ENCODE measurements at places on chromosomes 6 and 20.

DNA sequence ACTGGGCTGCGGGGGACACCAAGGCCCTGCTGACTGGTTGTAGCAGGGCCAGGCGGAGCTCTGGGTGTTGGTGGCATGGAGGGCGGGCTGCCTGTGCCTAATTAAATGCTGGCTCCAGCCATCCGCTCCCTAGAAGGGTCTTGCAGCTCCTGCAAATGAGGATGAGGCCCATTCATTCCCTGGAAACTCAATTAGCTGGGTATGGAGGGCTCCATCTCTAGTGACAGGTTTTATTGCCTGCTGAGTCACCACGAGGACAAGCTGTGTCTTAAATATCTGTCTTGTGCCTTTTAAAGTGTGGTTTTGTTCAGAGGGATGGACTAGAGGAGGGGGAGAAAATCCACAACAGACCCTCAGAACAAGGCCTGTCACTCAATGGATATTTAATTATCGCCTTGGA is 60.9 kb downstream of the SULF2 start:
- no peak for DNase-seq

DNA sequence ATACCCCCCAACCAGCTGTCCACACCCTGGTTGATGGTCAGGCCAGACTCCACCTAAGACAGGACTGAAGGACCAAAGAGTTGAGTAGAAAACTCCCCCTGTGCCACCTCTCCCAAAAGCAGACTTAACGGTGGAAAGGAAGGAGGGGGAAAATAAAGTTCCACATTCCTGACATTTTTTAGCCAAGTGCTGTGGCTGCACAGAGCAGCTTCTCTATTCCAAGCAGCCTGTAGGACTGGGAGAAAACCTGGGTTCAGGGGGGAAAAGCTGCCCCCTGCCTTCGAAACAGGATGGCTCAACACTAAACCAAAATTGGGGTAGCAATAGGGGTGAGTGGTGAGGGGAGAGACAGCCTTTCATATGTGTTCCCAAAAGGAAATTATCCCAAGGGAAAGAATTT is 3.6 kb downstream of the TRAM2 start:
- DNase-seq: no peak

GRCh38 chr6:22333802-22334201 is 37.0 kb upstream of the PRL start:
- no peak for DNase-seq

GRCh38 chr6:7373739-7374138 is 15.8 kb downstream of the CAGE1 start:
- DNase-seq: peak; percentile 42

DNA sequence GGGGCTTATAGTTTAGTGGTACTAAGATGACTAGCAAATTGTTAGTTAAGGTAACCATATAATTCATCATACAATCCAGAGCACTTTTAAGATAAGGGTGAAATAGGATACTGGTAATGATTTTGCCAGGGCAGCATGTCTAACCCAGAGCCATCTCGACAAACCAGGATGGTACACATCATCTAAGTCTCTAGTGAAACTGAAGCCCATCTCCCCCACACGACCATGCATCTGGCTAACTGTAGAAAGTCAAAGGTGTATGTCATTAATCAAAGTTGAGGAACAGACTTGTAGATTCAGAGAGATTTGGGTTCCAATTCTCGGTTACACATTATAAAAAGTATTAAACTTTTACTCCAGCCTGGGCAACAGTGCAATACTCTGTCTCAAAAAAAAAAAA is 78.3 kb downstream of the PRKN start:
- DNase-seq: no peak

- DNase-seq: no peak
Observed at GRCh38 chr20:47159166-47159565, 197.3 kb downstream of the ZMYND8 start.

GRCh38 chr6:44681761-44682160 is 294.3 kb downstream of the CDC5L start:
- no peak for DNase-seq

DNA sequence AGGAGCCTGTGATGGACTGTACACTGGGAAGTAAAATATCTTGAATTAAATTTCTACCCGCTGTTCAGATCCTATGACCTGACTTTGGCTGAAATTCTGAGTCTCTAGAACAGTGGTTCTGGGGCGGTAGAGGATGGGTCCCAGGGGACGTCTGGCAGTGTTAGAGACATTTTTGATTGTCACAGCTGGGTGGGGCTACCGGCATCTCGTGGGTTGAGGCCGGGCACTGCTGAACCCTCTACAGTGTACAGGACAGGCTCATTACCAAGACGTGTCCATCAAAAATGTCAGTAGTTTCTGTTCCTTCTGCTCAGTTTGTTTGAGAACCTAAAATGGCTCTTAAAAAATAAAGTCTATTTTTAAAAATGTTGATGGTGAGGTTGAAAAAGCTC is 11.5 kb upstream of the RPS6KA2 start:
- no peak for DNase-seq

DNA sequence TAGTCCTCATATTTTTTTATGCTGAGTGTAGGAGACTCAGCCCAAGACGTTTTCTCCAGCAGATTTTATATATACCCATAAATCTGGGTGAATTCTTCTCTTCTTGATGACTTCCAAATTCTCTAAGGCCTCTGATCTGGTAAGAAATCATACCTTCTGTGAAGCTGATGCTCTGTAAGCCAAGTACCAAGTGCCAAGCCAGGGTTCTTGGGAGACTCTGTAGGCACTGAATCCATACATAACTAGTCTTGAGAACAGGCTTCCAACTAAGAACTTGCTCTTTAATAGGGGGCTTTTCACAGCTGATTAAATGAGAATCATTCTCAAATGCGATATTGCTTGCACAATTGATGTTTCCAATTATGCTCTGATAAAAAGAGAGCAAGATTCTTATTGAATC is 87.6 kb downstream of the PRKN start:
- no peak for DNase-seq

DNA sequence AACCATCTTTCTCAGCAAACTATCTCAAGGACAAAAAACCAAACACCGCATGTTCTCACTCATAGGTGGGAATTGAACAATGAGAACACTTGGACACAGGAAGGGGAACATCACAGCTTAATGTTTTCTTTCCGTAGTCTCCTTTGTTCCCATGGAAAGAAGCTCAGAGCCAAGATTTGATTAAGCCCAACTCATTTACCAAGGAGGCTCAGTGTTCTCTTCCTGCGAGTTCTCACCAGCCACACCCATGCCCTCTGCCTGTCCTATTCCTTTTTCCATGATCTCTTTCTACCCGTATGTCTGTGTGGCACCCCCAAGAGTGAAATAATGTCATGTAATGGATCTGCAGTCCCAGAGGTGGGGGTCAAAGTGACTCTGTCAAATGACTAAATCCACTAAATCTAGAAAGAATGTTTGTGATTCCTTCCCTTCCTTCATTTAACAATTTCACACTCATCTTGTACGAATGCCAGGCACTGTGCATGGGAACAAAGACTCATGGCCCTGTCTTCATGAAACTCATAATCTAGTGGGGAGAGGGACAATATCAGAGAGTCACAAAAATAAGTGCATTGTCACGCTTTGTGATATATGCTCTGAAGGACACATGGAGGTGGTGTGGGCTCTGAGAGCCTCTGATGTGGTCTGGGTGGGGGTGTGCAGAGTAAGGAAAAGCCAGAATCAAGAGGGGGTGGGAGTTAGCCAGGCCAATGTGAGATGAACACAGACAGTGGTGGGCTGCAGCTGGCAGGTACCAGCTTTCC is 292.1 kb downstream of the CDC5L start:
- no peak for DNase-seq

DNA sequence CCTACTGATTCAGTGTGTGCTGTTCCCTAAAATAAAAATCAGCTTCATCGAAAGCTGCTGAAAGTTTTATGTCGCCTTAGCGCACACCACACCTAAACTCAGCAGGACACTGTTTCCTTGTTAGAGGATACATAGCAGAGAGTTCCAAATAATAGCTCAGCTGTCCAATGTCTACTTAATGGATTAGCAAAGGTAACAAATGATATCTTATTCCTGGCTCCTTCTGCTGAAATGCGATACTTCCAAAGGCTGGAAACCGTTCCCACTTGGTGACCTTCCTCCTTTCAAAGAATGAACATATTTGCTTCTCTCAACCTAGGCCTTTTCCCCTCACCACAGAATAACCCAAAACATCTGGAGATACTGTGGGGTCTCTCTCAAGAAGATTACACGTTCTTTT is 189.5 kb upstream of the GMDS start:
- no peak for DNase-seq

DNA sequence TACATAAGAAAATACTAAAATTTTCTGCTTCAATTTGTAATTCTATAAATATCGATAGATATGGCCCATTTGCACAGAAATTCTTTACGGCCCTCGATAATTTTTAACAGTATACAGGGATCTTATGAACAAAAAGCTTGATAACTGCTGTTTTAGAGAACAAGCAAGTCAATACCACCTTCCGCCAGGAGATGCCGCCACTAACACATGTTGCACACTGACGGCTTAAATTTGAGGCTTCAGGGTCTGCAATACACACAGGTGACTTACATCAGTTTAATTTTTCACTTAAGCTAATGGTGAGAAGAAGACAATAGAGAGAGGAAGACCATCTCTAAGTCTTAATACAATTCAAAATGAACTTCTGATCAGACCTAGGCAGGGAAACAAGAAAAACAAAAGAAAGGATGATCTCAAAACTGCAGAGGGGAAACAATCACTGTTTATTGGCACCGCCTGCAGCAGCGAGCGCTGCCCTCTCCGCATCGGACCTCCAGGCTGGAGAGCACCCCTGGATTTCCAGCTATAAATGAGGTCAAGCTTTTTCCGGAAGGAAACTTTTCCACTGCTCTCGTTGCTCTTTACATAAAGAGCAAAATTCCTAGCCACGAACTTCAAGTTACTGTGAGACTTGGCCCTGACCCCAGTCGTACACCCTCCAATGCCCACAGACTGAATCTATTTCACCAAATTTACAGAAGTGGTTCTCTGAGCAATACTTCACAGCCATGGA is 53.9 kb downstream of the OTOR start:
- DNase-seq: peak; percentile 69

GRCh38 chr6:44247338-44248302 is 719 bp downstream of the HSP90AB1 start:
- peak; percentile 78 for DNase-seq

DNA sequence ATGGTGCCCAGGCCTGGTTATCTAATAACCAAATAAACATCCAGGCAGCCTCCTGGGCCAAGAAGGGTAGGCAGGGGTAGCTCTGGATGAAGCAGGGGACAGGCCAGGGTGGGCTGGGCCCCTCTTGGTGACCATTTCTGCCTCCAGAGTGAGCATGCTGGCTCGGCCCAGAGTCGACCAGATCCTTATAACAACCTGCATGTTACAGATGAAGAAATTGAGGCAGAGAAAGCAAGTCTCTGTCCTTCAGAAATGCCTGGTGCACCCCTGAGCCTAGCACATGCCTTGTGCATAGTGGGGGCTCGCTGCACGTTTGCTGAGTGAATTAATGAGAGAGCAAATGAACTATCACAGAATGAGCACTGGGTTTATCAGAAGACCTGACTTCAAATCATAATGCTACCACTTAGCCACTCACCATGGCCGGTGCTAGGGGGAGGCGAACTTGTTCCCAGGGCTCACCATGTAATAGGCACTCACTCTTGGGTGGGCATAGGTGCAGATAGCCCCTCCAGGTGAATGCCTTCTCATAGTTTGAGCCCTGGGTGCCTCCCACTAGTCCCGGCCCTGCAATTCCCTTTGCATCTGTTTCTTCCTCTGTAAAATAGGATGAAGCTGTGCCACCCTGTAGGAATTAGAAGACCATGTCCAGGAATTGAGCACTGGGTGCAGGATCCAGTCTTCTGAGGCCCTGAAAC is 3.8 kb upstream of the APCDD1L start:
- DNase-seq: no peak

DNA sequence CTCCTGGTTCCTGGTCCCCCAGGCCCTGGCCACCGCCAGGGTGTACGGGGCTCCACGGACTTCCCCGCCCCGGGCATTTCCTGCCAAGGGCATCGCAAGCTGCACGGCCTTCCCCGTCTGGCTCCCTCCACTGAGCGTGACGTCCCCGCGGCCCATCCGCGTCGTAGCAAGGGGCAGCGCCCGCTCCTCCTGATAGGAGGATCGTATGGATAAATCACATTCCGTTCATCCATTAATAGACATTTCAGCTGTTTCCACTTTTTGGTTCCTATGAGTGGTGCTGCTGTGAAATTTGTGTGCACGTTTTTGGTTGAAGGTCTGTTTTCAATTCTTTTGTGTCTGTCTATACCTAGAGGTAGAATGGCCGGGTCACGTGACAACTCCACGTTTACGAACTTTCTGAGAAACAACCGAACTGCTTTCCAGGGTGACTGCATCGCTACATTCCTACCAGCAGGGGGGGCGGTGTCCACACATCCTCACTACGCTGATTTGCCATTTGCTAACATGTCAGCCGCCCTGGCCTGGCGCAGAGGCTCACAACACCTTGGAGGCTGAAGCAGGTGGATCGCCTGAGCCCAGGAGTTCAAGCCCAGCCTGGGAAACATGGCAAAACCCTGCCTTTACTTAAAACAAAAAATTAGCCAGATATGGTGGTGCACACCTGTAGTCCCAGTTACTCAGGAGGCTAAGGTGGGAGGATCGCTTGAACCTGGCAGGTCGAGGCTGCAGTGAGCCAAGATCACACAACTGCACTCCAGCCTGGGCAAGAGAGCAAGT is 37.7 kb downstream of the KCNQ2 start:
- no peak for DNase-seq

GRCh38 chr6:137206577-137206976 is 12.6 kb downstream of the IFNGR1 start:
- DNase-seq: no peak

DNA sequence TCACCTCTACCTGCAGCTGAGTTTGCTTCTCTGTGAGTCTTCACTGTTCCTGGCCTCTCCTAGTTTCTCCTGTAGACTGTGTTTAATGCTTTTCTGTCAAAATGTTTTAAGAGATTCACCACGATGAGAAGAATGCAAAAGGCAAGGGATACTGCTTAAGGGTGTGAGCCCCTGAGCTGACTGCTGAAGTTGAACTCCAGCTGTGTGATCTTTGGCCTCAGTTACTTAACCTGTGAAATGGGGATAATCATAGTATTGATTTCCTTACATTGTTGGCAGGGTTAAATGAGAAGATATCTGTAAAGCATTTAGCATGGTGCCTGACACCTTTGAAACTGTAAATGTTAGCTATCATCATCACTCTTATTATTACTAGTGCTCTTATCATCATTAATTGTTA is 230.2 kb upstream of the MYLIP start:
- no peak for DNase-seq

GRCh38 chr20:21557241-21558020 is 43.6 kb upstream of the NKX2-2 start:
- no peak for DNase-seq

GRCh38 chr6:22110061-22110460 is 186.8 kb downstream of the PRL start:
- no peak for DNase-seq

- DNase-seq: no peak
Observed at GRCh38 chr6:24489470-24489869, at the start of gene GPLD1. Gene GPLD1 (minus strand): TSS chr6:24489578. CDS start chr6:24489511, 67 bp downstream.

DNA sequence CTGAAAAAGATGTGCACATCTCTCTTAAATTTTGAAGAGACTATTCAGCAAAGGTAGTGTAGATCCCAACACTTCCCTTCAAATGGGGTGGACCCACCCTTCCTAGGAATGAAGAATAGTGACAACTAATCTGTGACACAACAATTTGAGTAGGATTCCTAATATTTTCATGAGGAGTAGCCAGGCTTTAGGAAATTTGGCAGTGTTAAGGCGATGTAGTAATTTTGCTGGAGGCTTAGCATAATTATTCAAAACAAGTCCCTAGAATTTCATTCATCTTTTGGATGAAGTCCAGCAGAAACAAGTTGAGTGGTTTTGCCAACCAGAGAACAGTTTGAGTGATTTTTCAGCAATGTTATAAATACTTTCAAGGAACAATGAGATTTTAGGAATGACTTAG is 52.4 kb downstream of the ELOVL4 start:
- DNase-seq: no peak
